ENCODE measurements at places on chromosomes 7 and 10. TPM values are rescaled to one million over a fixed set of nuclear protein-coding genes. Genes with fewer than 3 reads are reported as not detected.

The EVX1 gene
- not detected for total RNA-seq

The ANXA8 gene
- total RNA-seq = not detected

DNA sequence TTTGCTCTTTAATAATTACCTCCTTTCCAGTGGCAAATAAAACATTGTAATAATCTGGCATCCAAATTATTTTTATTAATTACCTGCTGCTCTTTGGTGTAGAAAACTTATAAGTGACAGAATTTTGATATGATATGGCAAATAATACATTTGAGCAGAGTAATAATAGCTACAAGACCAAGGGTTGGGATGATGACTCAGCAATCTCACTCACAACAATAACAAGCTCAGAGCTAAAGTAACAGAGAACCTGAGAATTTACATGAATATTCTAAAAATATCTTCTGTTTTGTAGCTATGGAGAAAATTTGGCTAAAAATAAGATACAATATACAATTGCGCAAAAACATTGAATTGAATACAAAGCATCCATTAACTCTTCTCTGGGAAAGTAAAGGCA is 480.8 kb upstream of the COBL start:
- H3K4me1 ChIP-seq = no peaks in the 10 kb centered on the region
- no peak overlapping the region for H3K27ac ChIP-seq
- H3K36me3 ChIP-seq = no peaks in the 10 kb centered on the region
- DNase-seq = no peak

- no peaks in the 10 kb centered on the region for H3K36me3 ChIP-seq
- H3K27ac ChIP-seq = no peak overlapping the region
- no peak for DNase-seq
Measured at GRCh38 chr10:93435621-93436397, 46.3 kb downstream of the MYOF start.

The UPK3B gene
- total RNA-seq = not detected

GRCh38 chr10:76297780-76298281 is 866.4 kb downstream of the LRMDA start:
- no peak overlapping the region for H3K27ac ChIP-seq
- no peak overlapping the region for H3K4me3 ChIP-seq
- peaks cover 2% of the 10 kb centered on the region for H3K27me3 ChIP-seq
- H3K4me1 ChIP-seq = no peaks in the 10 kb centered on the region

Measured in activated CD8-positive, alpha-beta T cell treated with anti-CD3 and anti-CD28 coated beads for 36 hours (primary cell).